ENCODE measurements at places on chromosomes 5 and 9. TPM values are rescaled to one million over a fixed set of nuclear protein-coding genes. Genes with fewer than 3 reads are reported as not detected.

Gene PCDHGC5
- total RNA-seq, result 0.56 TPM

Gene NHP2
- total RNA-seq, result 148 TPM

Gene MYMK
- not detected for total RNA-seq

Gene PRRX2
- total RNA-seq, result 1.2 TPM

Gene TRPM3
- 1.4 TPM for total RNA-seq

Gene APBA1
- 4.9 TPM for total RNA-seq

Gene DMRT3
- not detected for total RNA-seq

Gene ADRB2
- total RNA-seq, result 11.7 TPM

Gene SETD9
- total RNA-seq, result 14.7 TPM

Gene NR4A3
- total RNA-seq, result not detected

Gene UBE2D2
- total RNA-seq, result 71.6 TPM

Gene DMGDH
- 1.4 TPM for total RNA-seq

Gene PKD2L2
- total RNA-seq, result not detected

Gene SPINK7
- total RNA-seq, result not detected

Gene GABRA1
- total RNA-seq, result not detected

Gene TOR1B
- total RNA-seq, result 34.6 TPM

Gene PTGER4
- 23.5 TPM for total RNA-seq

Gene ORM2
- not detected for total RNA-seq

Gene BTNL3
- total RNA-seq, result not detected

Gene VAV2
- total RNA-seq, result 22.7 TPM

Gene SLC25A2
- total RNA-seq, result 0.09 TPM

Gene F2RL2
- 0.14 TPM for total RNA-seq

Gene RGS7BP
- 0.17 TPM for total RNA-seq

Gene SH3PXD2B
- total RNA-seq, result 15.0 TPM

Gene NFIB
- total RNA-seq, result 153 TPM

Gene SLCO6A1
- not detected for total RNA-seq

Gene TRPM6
- total RNA-seq, result 1.2 TPM

Gene CLTB
- total RNA-seq, result 107 TPM

Gene PCDHGA6
- 2.2 TPM for total RNA-seq

Gene SH3GL2
- 0.17 TPM for total RNA-seq

Gene PRR16
- total RNA-seq, result not detected

Gene MED27
- 10.9 TPM for total RNA-seq

Gene WDR36
- total RNA-seq, result 64.0 TPM

All from dermis blood vessel endothelial cell (primary cell).